Stimulated activated CD4-positive, alpha-beta T cell treated with anti-CD3 and anti-CD28 coated beads, Interleukin-1b, Interleukin-23, amount 100 ng/mL, for 1 hour (primary cell): ENCODE measurements at places on chromosomes 11 and 22.

GRCh38 chr11:66842501-66842895, 743 bp upstream of the RCE1 start:
- no peak for DNase-seq

- no peak for DNase-seq
These were observed 936.6 kb downstream of the OPCML start for GRCh38 chr11:132595711-132596134.

- no peak for DNase-seq
These were observed 71.2 kb upstream of the TP53AIP1 start for GRCh38 chr11:129013737-129014475.

DNA sequence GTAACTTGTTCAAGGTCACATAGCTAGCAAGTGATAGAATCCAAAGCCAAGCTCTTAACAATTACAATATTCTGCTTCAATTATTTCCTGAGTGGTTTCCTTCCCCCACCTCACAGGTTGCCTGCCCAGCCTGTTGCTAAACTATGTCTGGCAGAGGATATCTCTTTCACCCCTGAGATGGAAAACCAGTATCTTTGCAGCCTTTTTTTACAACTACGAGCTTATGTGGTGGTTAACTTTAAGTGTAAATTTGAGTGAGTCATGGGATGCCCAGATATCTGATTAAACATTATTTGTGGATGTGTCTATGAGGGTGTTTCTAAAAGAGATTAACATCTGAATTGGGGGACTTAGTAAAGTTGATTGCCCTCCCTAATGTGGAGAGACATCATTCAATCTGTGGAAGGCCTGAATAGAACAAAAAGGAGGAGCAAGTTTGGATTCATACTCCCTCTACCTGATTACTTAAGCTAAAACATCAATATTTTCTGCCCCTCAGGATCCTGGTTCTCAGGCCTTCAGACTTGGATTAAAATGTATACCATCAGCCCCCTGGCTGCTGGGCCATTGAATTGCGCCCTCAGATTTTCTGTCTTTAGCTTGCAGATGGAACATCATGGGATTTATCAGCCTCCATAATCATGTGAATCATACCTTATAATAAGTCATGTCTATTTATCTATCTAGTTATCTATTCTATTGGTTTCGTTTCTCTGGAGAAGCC, 911.9 kb downstream of the METTL15 start:
- no peak for DNase-seq

DNA sequence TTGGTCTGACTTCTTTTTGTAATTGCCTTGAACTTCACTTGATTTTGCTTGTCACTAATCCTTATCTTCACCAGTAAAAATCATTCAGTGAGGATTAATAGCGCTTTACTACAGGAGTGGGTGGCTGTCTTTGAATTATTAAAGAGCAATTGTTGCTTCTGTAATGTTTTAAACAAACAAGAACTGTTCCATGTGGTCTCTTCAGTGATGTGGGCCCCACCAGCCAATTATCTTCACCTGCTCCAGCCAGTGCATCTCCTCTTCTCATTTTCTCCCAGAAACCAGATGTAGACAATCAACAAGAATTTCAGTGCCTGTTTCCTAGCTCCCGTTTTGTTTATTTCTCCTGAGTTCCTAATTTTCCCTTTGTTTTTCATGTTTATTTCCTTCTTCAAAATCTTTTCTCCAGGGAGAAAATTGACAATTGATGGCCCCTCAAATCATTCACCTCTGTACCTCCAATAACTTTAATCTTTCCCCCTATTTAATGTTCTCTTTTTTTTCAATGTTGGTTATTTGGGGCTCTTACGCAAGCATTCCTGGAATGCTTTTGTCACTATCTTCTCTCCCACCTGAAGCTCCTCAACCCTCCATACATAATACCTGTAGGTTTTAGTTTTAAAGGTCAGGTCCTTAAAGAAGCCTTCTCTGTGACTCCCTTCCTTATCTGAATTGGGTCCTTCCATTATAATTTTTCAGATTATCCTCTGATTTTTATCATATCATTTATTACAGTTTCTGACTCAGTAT, 115.1 kb downstream of the ARFGAP2 start:
- no peak for DNase-seq

- no peak for DNase-seq
These were observed 345.4 kb downstream of the TENM4 start for GRCh38 chr11:79095424-79095823.

DNA sequence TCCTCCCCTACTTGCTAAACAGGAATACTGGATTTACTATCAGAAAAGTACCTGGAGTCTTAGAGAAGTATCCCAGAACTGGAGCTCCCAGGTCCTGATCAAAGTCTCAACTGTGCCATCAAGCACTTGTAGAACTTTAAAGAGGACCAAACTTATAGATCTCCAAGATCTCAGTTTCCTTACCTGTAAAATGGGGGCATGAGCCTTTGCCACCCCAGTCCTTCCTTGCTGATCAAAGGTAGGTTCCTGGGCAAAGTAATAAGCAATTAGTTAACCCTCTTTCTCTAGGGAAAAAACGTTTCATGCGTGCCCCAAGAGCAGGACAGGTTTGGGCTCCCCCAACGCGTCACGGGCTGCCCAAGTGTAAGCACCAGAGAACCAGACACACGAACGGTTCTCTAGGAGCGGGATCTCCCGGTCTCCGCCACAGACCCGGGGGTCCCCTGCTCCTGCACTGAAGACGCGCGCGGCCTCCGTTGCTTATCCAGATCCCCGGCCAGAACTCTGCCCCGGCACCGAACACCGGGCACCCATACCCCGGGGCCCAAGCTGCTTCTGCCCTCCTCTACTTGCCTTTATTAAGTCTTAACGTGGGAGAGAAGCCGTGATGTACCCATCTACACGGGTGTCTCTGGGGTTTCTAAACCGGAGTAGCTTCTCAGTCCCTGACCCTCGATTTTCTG, 505 bp downstream of the ZNF214 start:
- no peak for DNase-seq

- no peak for DNase-seq
These were observed 50.7 kb downstream of the RRAS2 start for GRCh38 chr11:14308114-14308896.

GRCh38 chr22:50724616-50725015, 13.4 kb upstream of the ACR start:
- no peak for DNase-seq

- DNase-seq: no peak
These were observed 3.5 kb downstream of the IGF2 start for GRCh38 chr11:2135648-2136201.
